Kidney tubule cell (primary cell): ENCODE measurements at places on chromosomes 5 and 9.

GRCh38 chr9:114370968-114371320 lies 16.8 kb downstream of the AKNA start:
- no peak for DNase-seq

GRCh38 chr9:109295221-109296130 lies 25.4 kb downstream of the EPB41L4B start:
- no peak for DNase-seq

GRCh38 chr5:111820072-111820471 lies 63.1 kb upstream of the NREP start:
- no peak for DNase-seq

DNA sequence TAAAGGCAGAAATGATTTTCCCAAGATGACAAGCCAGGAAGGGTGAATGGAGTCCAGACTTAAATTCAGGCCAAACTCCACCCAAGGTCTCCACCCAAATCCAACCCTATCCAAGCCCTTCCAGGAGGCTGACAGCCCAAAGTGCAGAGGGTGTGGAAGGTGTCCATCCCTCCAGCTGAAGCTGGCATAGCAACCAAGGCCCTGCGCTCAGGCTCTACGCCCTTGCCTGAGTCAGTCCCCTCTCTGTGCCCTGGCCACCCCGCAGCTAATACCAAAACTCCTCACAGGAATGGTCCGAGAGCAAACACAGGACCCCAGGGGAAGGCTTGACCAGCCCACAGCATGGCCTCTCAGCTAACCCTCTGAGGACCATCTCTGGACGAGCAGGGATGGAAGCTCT lies 2.1 kb downstream of the SEPTIN8 start:
- no peak for DNase-seq

GRCh38 chr5:76412511-76412910 lies 9.4 kb downstream of the IQGAP2 start:
- DNase-seq: no peak

- no peak for DNase-seq
Measured at GRCh38 chr9:14213504-14213903, 100.4 kb downstream of the NFIB start.

DNA sequence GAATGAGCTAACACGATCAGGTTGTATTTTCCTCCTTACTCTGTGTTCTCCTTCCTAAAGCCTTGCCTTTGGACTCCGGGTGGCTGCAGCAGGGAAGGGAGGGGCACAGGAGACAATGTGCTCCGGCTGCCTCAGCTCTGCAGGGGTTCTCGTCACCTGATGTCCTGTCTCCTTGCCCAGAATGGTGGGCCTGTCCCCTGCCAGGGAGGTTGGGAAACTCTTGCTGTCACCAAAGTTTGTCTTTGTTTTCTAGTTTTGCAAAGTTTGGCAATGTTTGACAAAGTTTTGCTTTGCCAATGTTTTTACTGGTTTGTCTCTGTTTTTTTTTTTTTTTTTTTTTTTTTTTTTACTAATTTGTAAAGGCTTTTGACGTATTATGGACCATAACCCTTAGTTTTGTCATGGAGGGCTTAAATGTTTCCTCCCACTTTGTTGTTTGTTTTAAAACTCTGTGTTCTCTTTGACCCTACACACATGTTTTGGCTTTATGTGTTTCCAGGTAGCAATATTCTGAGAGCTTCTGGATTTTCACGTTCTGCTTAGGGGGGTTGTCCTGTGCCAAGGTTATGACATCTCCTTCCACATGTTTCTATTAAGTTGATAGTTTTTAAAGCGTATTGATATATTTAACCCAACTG lies 49.3 kb downstream of the GADD45G start:
- DNase-seq: no peak

DNA sequence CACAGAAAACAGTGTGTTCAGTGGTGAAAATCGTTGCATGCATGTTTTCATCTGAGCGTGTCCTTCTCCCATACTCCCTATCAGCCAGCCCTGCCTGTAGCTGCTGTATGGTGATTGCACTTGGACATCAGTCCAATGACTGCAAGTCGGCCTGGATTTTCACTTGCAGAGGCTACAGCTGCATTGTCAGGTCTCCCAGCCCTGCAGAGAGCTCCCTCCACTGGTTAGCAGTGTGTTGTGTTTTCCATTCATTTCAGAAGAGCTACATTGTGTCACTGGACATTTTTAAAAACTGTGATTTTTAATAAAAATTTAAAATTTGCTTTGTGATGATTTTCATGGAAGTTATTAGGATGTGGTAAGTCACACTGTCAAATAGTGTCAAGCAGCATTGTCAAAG lies 96.6 kb downstream of the SYK start:
- DNase-seq: no peak

GRCh38 chr9:132986640-132987620 lies 8.4 kb downstream of the GFI1B start:
- peak; percentile 9 for DNase-seq

GRCh38 chr5:172700365-172701290 lies 59.6 kb downstream of the NEURL1B start:
- no peak for DNase-seq

DNA sequence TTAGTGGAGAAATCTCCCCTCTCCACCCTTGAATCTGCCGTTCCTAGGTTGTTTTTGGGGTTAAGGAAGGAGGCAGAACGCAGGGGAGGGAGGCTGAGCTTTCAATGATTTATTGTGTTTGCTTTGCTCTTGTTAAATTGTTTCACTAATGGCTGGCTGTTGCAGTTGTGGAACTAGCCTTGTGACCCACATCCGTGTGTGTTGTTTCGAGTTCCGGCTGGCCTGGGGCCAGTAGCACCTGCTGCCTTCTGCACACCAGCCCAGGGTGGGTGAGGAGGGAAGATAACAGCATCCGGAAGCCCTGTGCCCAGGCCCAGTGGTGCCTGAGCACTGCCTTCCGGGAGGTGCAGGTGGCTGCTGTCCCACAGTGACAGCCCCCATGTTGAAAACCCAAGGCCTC lies 3.6 kb downstream of the ERGIC1 start:
- peak; percentile 43 for DNase-seq

- no peak for DNase-seq
Measured at GRCh38 chr5:135038205-135038812, 4.3 kb upstream of the PITX1 start.

DNA sequence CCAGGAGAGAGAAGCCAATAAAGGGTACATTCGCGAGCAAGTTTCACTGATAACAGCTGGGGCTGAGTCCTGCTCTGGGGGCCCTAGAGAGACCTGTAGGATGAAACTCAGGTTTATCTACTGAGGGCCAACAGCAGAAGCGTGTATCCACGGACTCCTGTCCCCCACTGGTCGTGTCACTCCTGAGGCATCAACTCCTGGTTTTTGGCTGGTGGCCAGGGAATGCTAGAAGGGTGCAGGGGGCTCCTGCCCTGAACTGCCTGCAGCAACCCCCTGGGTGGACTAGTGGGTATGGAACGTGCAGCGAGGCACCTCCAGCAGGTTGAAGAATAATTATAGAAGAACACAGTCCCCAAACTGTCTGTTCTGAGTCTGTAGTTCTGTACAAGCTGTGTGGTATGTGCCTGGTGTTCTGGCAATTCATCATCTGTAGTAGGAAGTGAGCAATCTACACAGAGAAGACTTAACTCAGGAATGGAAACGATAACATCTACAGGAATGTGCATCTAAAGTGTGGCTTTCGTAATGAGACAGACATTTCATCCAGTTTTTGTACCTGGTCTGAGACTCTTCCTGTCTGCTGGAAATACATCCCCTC lies 64.5 kb upstream of the GNA14 start:
- DNase-seq: peak; percentile 85

DNA sequence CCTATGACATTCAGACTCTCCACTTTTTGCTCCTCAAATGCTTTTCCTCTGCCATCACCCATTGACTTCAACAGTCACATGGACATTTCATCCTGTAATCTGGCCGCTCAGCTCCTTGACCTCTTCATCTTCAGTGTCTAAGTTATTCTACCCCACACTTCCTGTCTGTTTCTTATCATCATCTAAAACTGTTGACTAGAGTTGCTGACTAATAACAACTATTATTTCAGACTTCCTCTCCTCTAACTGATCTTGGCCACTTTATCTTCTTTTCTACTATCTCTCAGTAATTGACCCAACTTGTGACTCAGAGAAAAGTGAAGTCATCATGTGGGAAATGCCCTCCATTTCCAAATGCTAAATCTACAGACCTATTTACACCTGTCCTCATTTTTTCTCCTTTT lies 254.7 kb upstream of the TRPC7 start:
- peak; percentile 77 for DNase-seq

DNA sequence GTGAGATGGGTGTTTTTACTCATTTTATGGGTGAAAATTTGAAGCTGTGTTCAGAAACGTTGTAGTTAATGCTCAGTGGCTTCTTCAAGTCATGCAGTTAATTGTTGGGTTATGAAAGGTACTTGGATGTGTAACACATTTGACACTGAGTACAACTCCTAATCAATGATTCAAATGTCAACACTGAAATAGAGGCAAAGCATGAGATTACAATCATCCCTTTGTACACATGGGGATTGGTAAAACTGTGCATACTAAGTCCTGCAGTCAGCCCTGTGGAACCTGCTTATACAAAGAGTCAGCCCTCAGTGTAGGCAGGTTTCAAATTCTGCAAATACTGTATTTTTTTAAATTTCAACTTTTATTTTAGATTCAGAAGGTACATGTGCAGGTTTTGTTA lies 3.3 kb downstream of the ABLIM3 start:
- no peak for DNase-seq

DNA sequence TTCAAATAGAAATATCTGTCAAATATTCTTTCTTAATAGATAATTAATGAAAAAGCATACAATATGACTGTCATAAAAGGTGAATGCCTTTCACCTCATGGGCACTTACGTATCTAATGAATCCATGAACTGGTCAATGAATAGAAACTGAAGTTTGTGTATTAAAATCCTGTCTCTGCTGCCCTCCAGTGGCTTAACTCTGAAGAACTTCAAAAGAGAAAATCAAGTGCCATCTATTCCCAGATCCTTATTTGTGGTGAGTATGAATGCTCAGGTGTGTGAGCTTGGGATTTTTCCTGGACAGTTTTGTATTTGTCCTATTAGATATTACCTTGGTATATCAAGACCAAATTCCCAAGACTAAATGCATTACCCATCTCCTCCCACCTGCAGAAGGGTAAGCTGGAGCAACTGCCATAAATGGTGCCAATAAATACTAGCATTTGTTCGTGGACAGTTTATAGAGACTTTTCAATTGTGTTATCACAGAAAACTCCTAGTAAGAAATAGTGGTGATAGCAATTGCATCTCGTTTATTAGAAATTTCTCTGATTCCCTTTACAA lies 44.0 kb upstream of the SVEP1 start:
- DNase-seq: peak; percentile 72

DNA sequence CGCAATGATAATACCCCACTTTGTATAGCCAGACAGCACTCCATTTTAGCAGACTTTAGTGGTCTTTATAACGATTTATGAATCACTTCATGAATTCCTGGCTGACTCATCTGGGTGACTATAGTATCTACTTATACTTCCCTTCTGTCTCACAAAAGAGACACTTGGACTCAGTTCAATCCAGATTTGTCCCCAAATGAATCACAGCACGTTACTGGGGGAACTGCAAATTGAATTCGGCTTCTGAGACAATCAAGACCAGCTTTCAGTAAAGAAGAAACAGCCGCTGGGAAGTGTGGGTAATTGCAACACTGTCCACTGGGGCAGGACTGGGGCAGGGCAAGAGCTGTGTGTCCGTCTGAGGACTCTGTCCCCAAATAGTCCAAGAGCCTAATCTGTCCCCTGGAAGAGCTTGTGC lies 337.3 kb upstream of the RFX3 start:
- peak; percentile 93 for DNase-seq

DNA sequence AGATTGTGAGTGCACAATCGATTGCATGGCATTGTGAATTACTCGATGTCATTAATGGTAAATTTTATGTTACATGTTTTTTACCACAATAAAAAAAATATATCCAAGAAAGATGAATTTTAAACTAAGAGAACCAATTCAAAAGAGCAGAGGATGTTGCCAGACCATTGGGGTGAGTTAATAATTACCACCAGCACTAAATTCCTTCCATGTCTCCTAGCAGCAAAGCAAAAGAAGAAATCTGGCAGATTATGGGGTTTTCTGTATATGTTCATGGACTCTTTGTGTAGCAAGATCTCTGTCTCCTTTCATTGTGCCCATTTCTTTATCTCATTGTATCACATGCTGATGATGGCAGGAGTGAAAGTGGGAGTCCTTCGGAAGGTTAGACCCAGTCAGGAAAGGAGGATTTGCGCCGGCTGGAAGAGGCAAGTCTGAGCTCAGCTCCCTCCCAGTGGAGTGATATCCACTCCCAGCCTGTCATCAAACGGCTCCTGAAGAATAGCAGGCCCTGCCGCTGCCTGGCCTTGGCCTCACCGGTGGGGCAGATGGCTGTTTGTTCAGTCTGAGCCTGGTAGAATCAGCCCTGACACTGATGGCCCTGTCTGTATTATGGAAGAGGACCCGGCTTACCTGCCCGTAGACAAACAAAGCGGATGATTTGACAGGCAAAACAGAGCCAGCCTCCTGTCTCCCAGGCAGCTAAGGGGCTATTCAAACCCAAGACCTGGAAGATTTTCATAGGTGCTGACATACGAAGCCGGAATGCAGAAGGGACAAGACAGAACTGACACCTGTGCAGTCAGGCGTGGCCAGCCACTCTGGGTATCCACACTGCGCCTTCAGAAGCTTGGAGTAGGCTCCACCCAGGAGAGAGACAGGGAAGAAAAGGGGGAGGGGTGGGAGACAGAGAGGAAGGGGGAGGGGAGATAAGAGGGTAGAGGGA lies 21.9 kb upstream of the FOXE1 start:
- DNase-seq: peak; percentile 82
